ENCODE measurements at places on chromosomes 2 and 18. TPM values are rescaled to one million over a fixed set of nuclear protein-coding genes. Genes with fewer than 3 reads are reported as not detected.

The KIAA2012 gene
- not detected for total RNA-seq

The EPB41L3 gene
- 79.6 TPM for total RNA-seq

- no peak for DNase-seq
Observed at GRCh38 chr18:32378705-32379104, 92.0 kb downstream of the GAREM1 start.

- no peak for DNase-seq
Observed at GRCh38 chr2:190336420-190336819, 7.0 kb upstream of the INPP1 start.

GRCh38 chr2:38294597-38294996, 82.5 kb downstream of the ATL2 start:
- no peak for DNase-seq

- DNase-seq, result no peak
Observed at GRCh38 chr2:191152482-191153240, 1.9 kb upstream of the STAT4 start.

GRCh38 chr18:36745219-36745975, 83.4 kb downstream of the TPGS2 start:
- DNase-seq, result no peak

GRCh38 chr18:28256166-28256565, 79.2 kb upstream of the CDH2 start:
- no peak for DNase-seq

- DNase-seq, result no peak
Observed at GRCh38 chr18:58387716-58388115, 241.2 kb downstream of the ALPK2 start.

- no peak for DNase-seq
Observed at GRCh38 chr2:241095594-241096290, 6.3 kb downstream of the MTERF4 start.

DNA sequence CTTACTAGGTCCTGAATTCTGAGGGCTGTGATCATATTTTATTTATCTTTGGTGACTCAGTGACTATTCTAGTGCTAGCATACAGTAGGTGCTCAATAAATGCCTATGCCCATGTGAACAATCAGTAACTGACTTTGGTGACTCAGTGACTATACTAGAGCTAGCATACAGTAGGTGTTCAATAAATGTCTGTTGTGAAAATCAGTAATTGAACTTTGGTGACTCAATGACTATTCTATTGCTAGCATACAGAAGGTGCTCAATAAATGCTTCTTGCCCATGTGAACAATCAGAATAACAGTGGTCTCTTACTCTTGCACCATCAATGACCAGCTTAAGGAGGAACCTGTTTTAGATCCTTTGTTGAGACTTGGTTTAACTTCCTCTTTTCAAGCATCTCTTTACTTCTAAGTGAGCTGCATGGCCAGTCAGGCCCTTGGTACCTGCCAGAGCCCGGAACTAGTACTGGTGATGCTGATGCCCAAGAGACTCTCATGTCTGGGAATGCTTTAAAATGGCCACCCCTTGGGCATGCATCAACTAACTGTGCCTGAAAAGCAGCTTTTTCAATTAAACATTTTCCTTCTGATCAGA, 214.9 kb upstream of the SPRED2 start:
- no peak for DNase-seq

GRCh38 chr18:38244480-38244879, 678.9 kb upstream of the CELF4 start:
- no peak for DNase-seq

The CCDC148 gene
- 1.2 TPM for total RNA-seq

GRCh38 chr2:46236006-46236875, 61.0 kb upstream of the EPAS1 start:
- DNase-seq, result no peak

The MTERF4 gene
- 9.7 TPM for total RNA-seq

DNA sequence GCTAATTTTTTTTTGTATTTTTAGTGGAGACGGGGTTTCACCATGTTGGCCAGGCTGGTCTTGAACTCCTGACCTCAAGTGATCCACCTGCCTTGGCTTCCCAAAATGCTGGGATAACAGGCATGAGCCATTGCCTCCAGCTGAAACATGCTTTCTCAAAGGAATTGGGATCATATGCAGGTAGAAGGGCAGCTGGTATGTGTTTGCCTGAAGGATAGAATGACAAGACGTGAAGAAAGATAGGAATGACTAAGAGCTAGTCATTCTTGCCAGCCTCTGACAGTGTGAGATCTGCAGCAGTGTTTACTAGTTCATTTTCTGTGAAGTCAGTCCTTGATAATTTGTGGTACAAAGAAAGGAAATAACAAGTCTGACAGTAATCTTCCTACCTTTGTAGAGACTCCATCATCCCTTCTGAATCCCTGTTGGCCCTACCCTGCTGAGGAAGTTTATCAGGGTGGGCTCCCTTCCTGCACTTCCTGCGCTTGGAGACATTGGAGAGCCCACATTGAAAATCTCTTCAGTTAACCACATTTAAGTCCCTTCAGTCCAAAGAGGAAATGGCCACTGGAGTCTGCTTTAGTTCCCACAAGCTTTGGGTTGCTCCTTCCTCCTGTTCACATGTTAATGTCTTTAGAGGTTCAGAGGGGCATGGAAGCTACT, 14.7 kb downstream of the CFLAR start:
- peak; percentile 70 for DNase-seq

All from epithelial cell of proximal tubule (primary cell).